Pons (tissue), 1 donor: ENCODE measurements at places on chromosomes 11 and 22.
A peak's percentile ranks its signal among the peaks of the same experiment; 100 is the strongest.

- no peak for DNase-seq
Observed at GRCh38 chr11:18495703-18496102, 31.0 kb downstream of the TSG101 start.

DNA sequence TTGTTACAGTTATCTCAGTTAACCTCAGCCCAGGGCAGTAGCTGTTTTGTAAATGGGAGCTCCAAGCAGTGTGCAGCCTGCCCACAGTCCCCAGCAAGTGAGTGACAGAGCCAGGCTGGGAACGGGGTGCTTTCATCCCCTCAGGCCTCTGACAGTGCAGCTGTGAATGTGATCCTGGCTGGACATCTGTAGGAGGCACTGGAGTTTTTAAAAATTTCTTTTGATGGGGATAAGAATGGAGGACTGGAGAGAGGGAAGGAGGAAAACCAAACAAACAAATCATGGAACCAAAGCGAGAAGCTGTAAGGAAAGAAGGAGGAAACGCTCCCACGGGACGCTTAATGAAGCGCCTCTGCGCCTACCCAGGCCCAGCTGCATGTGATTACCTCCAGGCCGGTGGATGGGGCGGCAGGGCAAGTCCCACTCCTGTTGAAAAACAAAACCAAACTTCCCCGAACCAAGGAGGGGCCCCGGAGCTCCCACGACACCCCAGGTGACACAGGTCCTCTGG, 40.6 kb downstream of the SCUBE1 start:
- no peak for DNase-seq

DNA sequence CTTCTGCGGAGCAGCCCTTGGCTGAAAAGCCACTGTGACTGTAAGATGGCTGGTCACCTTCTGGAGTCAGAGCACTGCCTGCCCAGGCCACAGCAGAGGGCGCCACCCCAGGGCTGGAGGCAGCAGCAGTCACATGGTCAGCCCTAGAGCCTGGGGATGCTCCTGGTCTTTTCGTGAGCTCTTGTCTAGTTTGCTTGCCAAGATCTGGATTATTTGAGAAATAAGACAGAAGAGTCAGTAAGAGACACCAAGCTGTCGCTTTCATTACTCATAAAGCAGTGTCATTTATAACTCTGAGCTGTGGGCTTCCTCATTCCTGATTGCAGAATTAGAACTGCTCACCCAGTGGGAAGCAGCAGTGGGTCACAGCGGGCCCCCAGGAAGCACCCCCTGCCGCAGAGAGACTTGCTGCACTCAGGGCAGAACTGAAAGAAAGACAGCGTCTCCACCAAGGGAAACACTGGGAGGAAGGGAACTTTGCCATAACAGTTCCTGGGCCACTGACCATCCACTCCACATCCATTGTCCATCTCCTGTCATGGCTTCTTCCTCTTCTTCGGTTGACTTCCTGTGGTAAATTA, 56.7 kb downstream of the PPP6R2 start:
- DNase-seq: peak; percentile 79

- DNase-seq: no peak
Observed at GRCh38 chr22:50673231-50674129, 857 bp downstream of the SHANK3 start.

- no peak for DNase-seq
Observed at GRCh38 chr11:70823771-70824170, 425.4 kb downstream of the CTTN start.
